ENCODE measurements at places on chromosomes 4 and X.
A peak's percentile ranks its signal among the peaks of the same experiment; 100 is the strongest.

DNA sequence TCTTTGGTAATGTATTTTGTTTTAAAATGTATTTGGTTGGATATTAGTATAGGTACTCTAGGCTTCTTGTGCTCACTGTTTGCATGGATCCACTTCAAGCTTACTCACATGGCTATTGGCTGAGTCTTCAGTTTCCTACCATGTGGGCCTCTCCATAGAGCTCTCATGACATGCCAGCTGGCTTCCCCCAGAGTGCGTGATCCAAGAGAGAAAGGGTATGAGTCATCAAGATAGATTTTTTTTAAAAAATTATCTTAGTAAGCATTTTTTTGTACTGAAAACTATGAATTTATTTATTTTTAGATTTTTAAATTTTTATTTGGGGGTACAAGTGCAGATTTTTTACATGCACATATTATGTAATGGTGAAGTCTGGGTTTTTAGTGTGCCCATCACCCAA lies 219.1 kb upstream of the AMOT start:
- DNase-seq: no peak

GRCh38 chr4:6408263-6408662 lies 64.2 kb downstream of the PPP2R2C start:
- DNase-seq: no peak

DNA sequence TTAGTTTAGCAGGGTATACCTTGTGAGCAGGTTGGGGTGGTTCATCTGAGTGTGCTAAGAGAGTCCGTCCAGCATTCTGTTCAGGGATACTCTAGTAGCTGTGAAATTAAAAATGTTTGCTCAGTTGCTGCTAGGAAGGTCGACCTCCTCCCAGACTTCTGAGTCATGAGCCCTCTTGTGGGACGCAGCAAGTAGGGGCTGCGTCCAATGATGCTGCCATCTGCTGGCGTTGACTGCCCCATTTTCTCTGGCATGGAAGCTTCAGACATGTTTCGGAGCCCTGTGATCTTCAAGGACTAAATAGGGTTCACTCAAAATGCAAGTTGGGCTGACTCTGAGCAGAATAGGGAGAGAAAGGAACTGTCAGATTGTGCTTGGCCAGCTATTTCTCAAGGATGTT lies 201.0 kb upstream of the ARSJ start:
- DNase-seq: peak; percentile 18

DNA sequence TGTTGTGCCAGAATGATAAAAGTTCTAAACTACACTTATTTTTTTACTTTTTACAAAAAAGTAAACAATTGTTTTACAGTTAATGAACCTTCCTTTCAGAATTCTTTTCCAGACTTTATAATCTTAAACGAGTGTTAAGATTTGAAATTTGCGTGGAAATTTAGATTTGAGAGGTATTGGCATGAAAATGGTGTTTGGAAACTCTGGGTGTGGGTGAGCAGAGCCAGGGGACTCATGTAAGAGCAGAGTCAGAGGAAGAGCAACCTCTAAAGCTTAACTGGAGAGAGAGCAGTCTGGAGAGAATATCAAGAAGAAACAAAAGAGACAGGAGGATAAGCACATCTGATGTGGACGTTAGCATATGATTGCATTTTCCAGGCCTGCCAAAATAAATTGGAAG lies 48.2 kb downstream of the MMRN1 start:
- no peak for DNase-seq

- DNase-seq: no peak
Observed at GRCh38 chr4:77845929-77846328, 16.7 kb upstream of the MRPL1 start.

- no peak for DNase-seq
Observed at GRCh38 chr4:89660444-89661172, 176.4 kb downstream of the SNCA start.

DNA sequence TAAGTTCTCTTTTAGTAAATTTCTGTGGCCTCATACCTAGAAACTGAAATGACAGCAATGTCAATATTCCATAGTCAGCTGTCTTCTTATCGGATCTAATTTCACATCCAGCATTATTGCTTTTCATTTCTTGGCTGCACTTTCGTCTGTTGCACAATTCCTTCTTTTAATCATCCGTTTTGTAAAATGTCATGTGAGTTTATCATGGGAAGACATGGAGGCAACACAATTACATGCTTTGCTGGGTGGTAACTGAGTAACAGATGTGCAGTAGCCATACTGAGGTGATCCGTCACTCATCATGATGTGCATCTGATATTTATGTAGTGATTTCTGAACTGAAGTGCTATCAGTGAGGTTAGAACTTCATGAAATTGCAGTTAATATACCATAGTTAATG lies 68.3 kb upstream of the SLC7A11 start:
- no peak for DNase-seq

GRCh38 chr4:121030131-121030530 lies 42.2 kb downstream of the NDNF start:
- no peak for DNase-seq

DNA sequence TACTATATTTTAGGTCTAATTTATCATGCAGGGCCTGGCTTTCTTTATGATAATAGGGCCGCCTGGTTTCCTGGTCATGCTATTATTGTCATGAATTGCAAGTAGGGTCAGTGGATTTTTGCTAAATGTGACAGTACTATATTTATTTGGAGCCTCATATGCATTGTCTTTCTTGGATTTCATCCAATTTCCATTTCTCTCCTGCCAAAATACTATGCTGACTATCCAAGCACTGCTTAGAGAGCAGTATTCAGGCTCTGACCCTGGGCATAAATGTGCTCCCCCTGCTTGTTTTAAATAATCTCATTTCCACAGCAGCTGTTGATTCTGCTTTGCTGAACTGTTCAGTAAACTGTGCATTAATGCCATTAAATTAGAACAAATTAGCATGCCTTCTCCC lies 269.3 kb downstream of the GPM6A start:
- no peak for DNase-seq

GRCh38 chr4:146114066-146114465 lies 61.5 kb upstream of the LSM6 start:
- no peak for DNase-seq

DNA sequence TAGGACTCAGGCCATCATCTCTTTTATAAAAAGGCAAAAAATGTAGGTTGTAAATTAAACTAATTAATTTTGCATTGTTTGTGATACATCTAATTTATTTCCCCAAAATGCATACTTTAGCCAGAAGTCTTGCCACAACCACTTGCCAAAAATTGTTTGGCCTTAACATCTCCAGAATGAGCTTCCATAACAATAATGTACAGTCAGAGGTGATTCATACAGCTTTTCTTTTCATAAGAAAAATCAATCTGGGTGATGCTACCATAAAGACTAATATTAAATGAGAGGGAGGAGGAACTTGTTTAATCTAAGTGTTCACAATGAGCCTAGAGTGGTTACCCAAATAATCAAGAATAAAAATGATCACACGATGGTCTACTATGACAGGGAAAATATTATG lies 59.3 kb downstream of the AMMECR1 start:
- DNase-seq: no peak

DNA sequence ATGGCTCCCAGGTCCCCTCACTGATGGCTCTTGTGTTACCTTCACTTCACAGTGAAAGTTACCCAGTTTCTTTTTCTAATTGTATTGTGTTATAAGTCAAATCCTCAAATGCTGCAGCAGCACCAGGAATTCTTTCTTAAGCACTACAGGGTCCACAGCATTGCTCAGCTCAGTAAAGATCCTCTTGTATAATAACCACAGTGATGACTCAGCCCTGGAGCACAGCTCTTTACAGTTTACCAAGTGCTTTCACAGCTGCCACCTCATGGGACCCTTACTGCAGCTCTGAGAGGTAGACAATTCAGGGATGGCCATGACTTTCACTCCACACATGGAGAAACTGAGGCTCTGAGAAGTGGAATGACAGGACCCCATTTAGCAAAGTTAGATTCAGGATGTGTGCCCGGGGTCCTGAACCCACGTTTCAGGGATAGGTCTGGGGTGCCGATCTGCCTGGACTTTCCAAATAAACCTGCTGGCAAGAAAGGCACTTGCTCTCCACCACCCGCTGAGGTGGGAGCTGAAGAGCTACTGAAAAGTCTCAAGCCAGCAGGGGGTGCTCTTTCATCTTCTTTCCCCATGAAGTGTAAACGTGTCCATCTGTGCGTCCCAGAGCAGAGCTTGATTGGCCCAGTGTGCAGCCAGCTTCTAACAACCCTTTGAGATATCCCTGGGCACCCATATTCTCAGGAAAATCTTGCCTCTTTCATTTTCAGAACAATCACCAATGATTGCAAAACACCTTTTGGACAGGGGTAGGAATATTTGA lies 35.7 kb upstream of the GABRQ start:
- no peak for DNase-seq

- no peak for DNase-seq
Observed at GRCh38 chr4:139815778-139816601, 150.4 kb downstream of the MGST2 start.

DNA sequence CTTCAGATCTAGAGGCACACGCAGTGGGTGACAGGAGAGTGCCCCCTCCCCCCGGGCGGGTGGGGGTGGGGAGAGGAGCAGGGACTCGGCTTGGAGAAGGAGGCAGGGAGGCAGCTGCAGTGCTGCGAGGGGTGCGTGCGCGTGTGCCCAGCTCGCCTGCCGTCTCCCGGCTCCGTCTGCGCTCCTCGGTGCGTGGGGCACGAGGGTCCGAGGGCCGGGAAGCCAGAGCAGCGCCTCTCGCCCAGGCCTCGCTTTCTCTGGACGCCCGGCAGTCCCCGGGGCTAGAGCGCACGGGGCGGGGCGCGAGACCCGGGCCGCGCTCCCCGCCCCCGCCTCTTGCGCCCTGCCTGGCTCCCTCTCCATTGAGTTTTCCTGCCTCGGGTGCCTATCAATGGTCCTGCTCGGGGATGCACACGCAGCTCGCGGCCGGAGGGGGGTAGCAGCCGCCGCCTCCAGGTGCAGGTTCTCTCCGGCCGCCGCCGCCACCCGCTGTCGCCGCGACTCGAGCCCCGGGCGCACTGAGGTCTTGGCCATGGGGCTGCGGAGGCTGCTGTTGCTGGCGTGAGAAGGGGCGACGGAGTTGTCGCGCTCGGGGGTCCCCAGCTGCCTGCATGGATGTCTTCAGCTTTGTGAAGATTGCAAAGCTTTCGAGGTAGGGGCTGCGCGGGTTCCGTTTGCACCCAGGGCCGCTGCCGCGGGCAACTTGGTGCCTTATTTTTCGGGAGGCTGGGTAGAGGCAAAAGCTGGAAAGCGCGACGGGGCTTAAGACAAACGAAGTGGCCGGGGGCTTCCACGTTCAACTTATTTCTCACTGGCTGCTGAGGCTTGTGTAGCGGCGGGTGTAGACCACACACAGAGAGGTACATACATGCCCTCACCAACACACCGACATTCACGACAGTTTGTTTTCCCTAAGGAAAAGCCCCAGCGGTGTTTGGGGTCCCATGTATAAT lies at the start of gene FRMPD4:
TSS of gene FRMPD4 (plus strand) at position 113 of the 953 bp plus-strand sequence. CDS start at position 612, 499 bp downstream.
- DNase-seq: no peak

- DNase-seq: no peak
Observed at GRCh38 chrX:29834311-29834710, 381.1 kb upstream of the MAGEB2 start.

- DNase-seq: no peak
Observed at GRCh38 chrX:31260351-31260750, 188.5 kb upstream of the FTHL17 start.

DNA sequence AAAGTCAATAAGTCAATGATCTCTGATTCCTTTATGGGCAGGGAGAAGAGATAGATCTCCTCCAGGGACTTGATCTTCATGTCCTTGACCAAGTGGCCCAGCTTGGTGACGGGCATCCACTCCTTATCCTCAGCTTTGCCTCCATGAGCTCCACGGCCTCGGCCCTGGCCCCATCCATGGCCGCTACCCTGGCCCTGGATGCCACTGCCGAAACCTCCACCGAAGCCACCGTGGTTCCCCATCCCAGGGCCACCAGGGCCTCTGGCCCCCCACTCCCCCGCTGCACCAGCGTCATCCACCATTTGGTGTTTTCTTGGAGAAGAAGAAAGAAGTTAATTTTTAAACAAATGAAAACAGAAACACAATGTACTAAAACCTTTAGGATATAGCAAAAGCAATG lies 518.1 kb downstream of the GRXCR1 start:
- no peak for DNase-seq

DNA sequence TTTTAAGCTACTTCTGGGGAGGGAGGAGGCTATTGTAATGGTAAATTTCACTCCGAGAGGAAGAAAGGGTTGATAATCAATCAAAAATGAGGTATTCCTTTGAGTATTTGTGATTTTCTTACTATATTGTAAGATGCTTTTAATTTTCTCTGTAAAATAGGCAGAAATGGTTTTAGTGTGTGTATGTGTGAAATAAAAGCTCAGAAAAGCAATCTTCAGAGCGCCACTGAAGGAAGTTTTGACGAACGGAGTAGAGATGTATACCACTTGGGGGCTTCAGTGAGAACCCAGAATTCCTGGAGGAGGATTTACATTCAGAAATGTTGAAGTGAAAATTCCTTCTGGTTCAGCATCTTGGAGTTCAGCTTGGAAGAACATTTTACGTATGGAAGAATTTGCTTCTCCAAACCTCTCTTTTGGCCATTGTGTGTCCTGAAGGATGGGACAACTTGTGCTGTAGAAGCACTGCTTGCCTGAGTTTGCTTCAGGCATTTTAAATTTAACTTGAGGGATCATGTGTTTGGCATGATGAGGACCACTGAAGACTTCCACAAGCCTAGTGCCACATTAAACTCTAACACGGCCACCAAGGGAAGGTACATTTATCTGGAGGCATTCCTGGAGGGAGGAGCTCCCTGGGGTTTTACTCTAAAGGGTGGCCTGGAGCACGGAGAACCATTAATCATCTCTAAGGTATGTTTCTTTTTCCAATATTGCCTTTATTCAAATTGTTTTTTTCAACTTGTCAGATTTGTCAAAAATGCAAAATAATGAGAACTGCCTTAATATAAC lies 695 bp downstream of the SHROOM3 start:
- DNase-seq: no peak

DNA sequence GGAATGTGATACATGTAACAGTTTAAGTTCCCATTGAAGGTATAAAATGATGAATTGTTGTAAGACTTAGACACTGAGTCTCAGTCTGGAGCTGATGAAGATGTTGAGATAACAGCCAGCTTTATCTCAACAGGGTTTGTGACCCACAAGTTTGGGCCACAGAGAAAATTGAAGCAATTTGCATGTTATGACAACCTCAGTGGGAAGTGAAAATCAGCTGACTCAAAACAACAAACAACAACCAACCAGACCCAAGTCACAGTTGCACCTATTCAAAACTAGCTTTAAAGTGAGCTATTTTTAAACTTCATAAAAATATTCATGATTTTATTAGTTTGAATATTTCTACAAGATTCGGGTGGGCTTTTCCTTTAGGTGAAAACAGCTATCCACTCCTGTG lies 8.0 kb downstream of the SFRP2 start:
- no peak for DNase-seq

GRCh38 chr4:15992167-15992485 lies 29.2 kb upstream of the FGFBP2 start:
- no peak for DNase-seq

DNA sequence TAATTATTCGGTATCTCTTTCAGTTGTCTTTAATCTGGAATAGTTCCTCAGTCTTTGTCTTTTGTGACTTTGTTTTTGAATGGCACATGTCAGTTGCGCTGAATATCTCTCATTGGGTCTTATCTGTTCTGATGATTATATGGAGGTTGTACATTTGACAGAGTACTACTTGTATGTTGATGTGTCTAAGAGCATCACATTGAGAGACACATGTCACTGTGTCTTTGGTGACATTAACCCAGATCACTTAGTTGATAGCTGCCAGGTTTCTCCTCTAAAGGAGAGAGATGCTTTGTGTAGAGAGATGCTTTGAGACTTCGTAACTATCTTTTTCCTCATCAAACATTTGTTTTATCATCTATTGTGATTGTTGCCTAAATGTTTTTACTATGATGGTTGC lies 92.1 kb downstream of the USP9X start:
- DNase-seq: no peak

Data from activated naive CD4-positive, alpha-beta T cell treated with Interleukin-2 at 50 U/mL for 16 hours (primary cell).